Calu3 (cell line): ENCODE measurements at places on chromosomes 12 and 14. TPM values are rescaled to one million over a fixed set of nuclear protein-coding genes. Genes with fewer than 3 reads are reported as not detected.

GRCh38 chr12:94191023-94191422 lies 42.6 kb downstream of the PLXNC1 start:
- no peaks in the 10 kb centered on the region for H3K36me3 ChIP-seq
- H3K4me1 ChIP-seq = no peaks in the 10 kb centered on the region
- H3K27me3 ChIP-seq = no peaks in the 10 kb centered on the region
- no peak overlapping the region for H3K27ac ChIP-seq

- DNase-seq = no peak
- no peak overlapping the region for H3K4me3 ChIP-seq
- H3K27me3 ChIP-seq = no peaks in the 10 kb centered on the region
- no peak overlapping the region for H3K27ac ChIP-seq
- no peaks in the 10 kb centered on the region for H3K4me1 ChIP-seq
Observed at GRCh38 chr12:47591361-47591791, 114.5 kb downstream of the RPAP3 start.

DNA sequence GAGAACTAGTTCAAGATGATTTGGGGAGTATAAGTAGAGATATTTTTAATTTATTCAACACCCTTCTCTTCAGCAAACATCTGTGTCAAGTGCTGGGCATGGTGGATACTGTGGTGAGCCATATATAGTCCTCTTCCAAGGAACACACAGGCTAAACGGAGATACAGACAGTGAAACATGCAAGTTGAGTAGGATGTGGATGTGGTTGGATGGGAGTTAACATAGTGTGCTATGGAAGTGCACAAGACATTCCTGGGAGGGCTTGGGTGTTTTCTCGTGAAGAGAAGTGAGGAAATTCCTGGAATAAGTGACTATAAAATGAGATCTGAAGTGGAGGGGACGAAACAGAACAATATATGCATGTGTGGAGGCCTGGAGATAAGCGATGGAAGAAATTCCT lies 181.1 kb upstream of the NPAS3 start:
- no peaks in the 10 kb centered on the region for H3K36me3 ChIP-seq
- no peaks in the 10 kb centered on the region for H3K27me3 ChIP-seq
- no peak overlapping the region for H3K4me3 ChIP-seq
- H3K4me1 ChIP-seq = no peaks in the 10 kb centered on the region
- no peak overlapping the region for H3K27ac ChIP-seq

GRCh38 chr12:5648692-5649359 lies 216.9 kb downstream of the NTF3 start:
- no peak overlapping the region for H3K27ac ChIP-seq
- H3K4me1 ChIP-seq = no peaks in the 10 kb centered on the region
- peak; percentile 1 for DNase-seq
- H3K36me3 ChIP-seq = no peaks in the 10 kb centered on the region

GRCh38 chr12:104865080-104865479 lies 93.0 kb downstream of the SLC41A2 start:
- H3K27me3 ChIP-seq = no peaks in the 10 kb centered on the region
- H3K4me1 ChIP-seq = no peaks in the 10 kb centered on the region
- no peaks in the 10 kb centered on the region for H3K36me3 ChIP-seq
- no peak overlapping the region for H3K4me3 ChIP-seq
- DNase-seq = no peak

DNA sequence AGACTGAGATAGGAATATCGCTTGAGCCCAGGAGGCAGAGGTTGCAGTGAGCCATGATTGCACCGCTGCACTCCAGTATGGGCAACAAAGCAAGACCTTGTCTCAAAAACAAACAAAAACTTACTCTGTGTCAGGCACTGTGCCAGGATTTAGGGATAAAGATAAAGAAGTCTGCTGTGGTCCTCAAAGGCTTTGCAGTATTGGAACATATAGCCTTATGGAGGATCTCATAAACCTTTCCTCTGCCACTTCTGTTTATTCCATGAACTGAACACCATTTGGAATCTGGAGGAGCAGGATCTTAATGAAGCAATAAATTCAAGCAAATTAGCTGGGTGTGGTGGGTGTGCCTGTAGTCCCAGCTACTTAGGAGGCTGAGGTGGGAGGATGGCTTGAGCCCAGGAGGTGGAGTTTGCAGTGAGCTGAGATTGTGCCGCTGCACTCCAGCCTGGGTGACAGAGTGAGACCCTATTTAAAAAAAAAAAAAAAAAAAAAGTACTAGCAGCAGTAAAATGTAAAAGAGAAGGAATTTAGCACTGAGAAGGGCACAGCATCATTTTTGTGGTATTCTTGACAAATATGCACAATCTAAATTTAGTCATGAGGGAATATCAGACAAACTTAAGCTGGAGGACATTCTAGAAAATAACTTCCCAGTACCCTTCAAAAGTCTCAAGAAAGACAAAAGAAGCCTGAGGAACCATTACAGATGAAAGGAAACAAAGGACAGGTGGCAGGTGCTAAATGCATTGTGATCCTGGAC lies 27.1 kb downstream of the BMAL2 start:
- no peak overlapping the region for H3K4me3 ChIP-seq
- no peaks in the 10 kb centered on the region for H3K27me3 ChIP-seq
- H3K4me1 ChIP-seq = peaks cover 20% of the 10 kb centered on the region
- no peaks in the 10 kb centered on the region for H3K36me3 ChIP-seq
- H3K27ac ChIP-seq = no peak overlapping the region

DNA sequence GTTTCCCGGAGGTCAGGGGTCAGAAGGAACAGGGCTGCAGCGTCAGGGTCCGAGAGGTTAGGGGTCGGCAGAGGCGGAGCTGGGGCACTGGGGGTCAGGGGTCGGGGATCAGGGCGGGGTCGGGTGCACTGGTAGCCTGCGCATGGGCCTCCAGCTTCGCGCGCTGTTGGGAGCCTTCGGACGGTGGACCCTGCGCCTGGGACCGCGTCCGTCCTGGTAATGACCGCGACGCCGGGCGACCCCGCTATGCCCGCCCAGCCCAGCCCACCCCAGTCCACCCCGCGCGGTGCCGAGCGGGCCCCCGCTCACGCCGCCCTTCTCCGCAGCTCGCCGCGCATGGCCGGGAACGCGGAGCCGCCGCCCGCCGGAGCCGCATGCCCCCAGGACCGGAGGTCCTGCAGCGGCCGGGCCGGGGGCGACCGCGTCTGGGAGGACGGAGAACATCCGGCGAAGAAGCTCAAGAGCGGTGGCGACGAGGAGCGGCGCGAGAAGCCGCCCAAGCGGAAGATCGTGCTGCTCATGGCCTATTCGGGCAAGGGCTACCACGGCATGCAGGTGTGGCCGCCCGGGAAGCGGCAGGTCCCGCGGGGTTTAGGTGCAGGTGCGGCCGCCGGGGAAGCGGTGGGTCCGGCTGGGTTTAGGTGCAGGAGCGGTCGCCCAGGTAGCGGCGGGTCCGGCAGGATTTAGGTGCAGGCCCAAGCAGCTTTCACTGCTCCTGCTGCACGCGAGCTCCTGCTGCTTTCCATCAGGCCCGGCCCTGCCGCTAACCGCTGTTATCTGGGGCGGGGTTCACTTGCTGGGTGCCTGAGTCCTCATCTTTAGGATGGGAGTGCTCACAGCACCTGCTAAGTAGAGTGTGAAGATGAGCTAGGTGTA lies 743 bp downstream of the PUS1 start:
- peak overlapping the region; percentile 97 for H3K27ac ChIP-seq
- H3K4me3 ChIP-seq = peak overlapping the region; percentile 100
- H3K27me3 ChIP-seq = no peaks in the 10 kb centered on the region
- peaks cover 62% of the 10 kb centered on the region for H3K36me3 ChIP-seq
- H3K4me1 ChIP-seq = no peaks in the 10 kb centered on the region

DNA sequence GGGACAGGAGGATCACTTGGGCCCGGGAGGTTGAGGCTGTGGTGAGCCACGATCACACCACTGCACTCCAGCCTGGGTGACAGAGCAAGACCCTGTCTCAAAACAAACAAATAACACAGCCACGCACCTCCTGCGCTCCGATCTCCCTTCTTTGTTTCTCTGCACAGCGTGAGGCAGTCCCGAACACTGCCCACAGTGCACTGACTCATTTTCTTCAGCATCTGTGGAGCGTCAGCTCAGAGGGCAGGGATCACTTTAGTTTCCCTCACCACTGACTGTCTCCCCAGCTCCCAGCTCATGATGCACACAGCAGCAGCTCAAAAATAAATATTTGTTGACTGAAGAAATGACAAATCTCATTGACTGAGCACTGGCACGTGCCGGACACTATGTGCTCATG lies 883 bp upstream of the MYL2 start:
- H3K27me3 ChIP-seq = peaks cover 73% of the 10 kb centered on the region
- H3K27ac ChIP-seq = no peak overlapping the region
- H3K4me1 ChIP-seq = peaks cover 7% of the 10 kb centered on the region
- no peak for DNase-seq
- no peak overlapping the region for H3K4me3 ChIP-seq

GRCh38 chr12:68012712-68013111 lies 23.5 kb downstream of the IFNG-AS1 start:
- no peak for DNase-seq
- H3K27ac ChIP-seq = no peak overlapping the region
- no peak overlapping the region for H3K4me3 ChIP-seq
- H3K27me3 ChIP-seq = peaks cover 34% of the 10 kb centered on the region
- H3K36me3 ChIP-seq = no peaks in the 10 kb centered on the region

DNA sequence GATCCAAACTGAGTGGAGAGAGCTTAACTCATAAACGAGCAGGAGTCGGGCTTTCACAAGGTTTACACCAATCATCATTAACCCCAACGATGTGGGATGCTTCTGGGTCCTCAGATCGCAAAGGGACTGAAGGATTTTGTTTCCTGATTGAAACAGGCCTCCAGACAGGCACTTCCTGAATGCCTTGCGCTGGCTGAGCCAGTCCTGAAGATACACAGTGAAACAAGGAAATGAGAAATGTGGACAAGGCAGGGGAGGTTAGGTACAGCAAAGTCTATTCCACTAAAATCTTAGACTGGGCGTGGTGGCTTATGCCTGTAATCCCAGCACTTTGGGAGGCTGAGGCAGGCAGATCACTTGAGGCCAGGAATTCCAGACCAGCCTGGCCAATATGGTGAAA lies 30.7 kb downstream of the RBM19 start:
- DNase-seq = no peak
- peaks cover 23% of the 10 kb centered on the region for H3K36me3 ChIP-seq
- H3K27ac ChIP-seq = no peak overlapping the region
- H3K4me1 ChIP-seq = no peaks in the 10 kb centered on the region
- H3K27me3 ChIP-seq = no peaks in the 10 kb centered on the region
- H3K4me3 ChIP-seq = no peak overlapping the region

GRCh38 chr12:1604464-1604863 lies 10.1 kb upstream of the FBXL14 start:
- no peak for DNase-seq
- peak overlapping the region; percentile 80 for H3K27ac ChIP-seq
- no peaks in the 10 kb centered on the region for H3K27me3 ChIP-seq
- peaks cover 25% of the 10 kb centered on the region for H3K4me1 ChIP-seq
- H3K36me3 ChIP-seq = peaks cover 11% of the 10 kb centered on the region
- H3K4me3 ChIP-seq = peak overlapping the region; percentile 75

GRCh38 chr14:91453744-91454143 lies 36.1 kb upstream of the CCDC88C start:
- H3K27me3 ChIP-seq = no peaks in the 10 kb centered on the region
- no peaks in the 10 kb centered on the region for H3K4me1 ChIP-seq
- DNase-seq = no peak
- no peak overlapping the region for H3K27ac ChIP-seq
- H3K36me3 ChIP-seq = peaks cover 15% of the 10 kb centered on the region

- H3K4me3 ChIP-seq = no peak overlapping the region
- no peak for DNase-seq
- H3K4me1 ChIP-seq = peaks cover 31% of the 10 kb centered on the region
- no peak overlapping the region for H3K27ac ChIP-seq
Observed at GRCh38 chr14:93946541-93947090, 19.5 kb downstream of the FAM181A start.

- no peaks in the 10 kb centered on the region for H3K27me3 ChIP-seq
- H3K27ac ChIP-seq = no peak overlapping the region
- peaks cover 38% of the 10 kb centered on the region for H3K36me3 ChIP-seq
- no peak for DNase-seq
- no peak overlapping the region for H3K4me3 ChIP-seq
Observed at GRCh38 chr14:105430042-105430441, 10.4 kb downstream of the MTA1 start.

- no peak overlapping the region for H3K27ac ChIP-seq
- H3K27me3 ChIP-seq = peaks cover 59% of the 10 kb centered on the region
- H3K4me3 ChIP-seq = no peak overlapping the region
- H3K36me3 ChIP-seq = no peaks in the 10 kb centered on the region
- no peaks in the 10 kb centered on the region for H3K4me1 ChIP-seq
Observed at GRCh38 chr12:104569346-104570173, 112.8 kb downstream of the CHST11 start.

DNA sequence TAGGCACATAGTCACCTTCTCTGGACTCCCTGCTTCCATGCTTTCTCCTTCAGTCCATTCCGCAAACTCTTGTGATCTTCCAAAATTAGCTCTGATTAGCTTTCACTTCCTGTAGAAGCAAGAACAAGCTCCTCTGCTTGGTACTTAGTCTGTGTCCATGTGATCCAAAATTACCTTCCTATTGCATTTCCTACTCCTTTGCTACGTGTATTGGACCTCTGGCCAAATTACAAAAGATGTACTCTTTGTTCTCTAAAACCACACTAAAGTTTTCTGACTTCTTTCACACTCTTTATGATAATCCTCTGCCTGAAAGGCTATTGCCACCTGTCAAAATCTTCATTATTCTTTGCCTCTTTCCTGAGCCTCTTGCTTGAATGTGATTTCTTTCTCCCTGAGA lies 786 bp upstream of the TSFM start:
- no peaks in the 10 kb centered on the region for H3K27me3 ChIP-seq
- H3K36me3 ChIP-seq = peaks cover 18% of the 10 kb centered on the region
- H3K4me1 ChIP-seq = no peaks in the 10 kb centered on the region
- H3K27ac ChIP-seq = no peak overlapping the region
- DNase-seq = no peak

- no peaks in the 10 kb centered on the region for H3K36me3 ChIP-seq
- DNase-seq = peak; percentile 8
- peak overlapping the region; percentile 26 for H3K27ac ChIP-seq
- H3K4me1 ChIP-seq = peaks cover 22% of the 10 kb centered on the region
- no peak overlapping the region for H3K4me3 ChIP-seq
Observed at GRCh38 chr12:47014474-47014873, 64.9 kb upstream of the PCED1B start.

Gene FAR2
- 20.8 and 24.0 TPM in 2 replicates for total RNA-seq

Gene LTBP2
- total RNA-seq = 1.3 and 4.3 TPM in 2 replicates

Gene TEAD4
- total RNA-seq = 33.0 and 34.2 TPM in 2 replicates

Gene ABCC9
- total RNA-seq = 0.05 TPM in 1 of 2 replicates, not detected in the other

Gene TOMM20L
- not detected in 2 replicates for total RNA-seq

Gene GNG2
- not detected in 2 replicates for total RNA-seq

Gene GPX2
- total RNA-seq = 188 and 260 TPM in 2 replicates

Gene KLRD1
- total RNA-seq = 0.14 TPM in 1 of 2 replicates, not detected in the other

Gene HVCN1
- 0.71 and 0.99 TPM in 2 replicates for total RNA-seq

Gene DEGS2
- total RNA-seq = 2.5 and 4.3 TPM in 2 replicates

Gene HSPA2
- 3.6 and 4.1 TPM in 2 replicates for total RNA-seq
